ENCODE measurements at places on chromosomes 5 and 9.

DNA sequence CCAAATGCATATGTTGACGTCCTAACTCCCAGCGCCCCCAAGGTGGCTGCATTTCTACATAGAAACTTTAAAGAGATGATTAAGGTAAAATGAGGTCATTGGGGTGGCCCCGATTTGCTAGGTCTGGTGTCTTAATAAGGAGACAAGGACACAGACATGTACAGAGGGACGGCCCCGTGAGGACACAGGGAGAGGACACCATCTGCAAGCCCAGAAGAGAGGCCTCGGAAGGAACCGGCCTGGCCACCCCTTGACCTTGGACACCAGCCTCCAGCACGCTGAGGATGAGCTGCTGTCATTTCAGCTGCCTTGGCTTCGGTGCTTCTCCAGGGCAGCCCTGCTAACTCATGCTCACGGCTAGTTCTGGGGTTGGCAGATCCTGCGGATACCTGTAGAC lies 73.2 kb downstream of the MRPL36 start:
- no peak for DNase-seq

GRCh38 chr5:96934708-96935558 lies 947 bp upstream of the LNPEP start:
- DNase-seq: no peak

- DNase-seq: no peak
These were observed 341.8 kb downstream of the PIK3R1 start for GRCh38 chr5:68557162-68557936.

- no peak for DNase-seq
These were observed 35.2 kb upstream of the PIK3R1 start for GRCh38 chr5:68180121-68181038.

DNA sequence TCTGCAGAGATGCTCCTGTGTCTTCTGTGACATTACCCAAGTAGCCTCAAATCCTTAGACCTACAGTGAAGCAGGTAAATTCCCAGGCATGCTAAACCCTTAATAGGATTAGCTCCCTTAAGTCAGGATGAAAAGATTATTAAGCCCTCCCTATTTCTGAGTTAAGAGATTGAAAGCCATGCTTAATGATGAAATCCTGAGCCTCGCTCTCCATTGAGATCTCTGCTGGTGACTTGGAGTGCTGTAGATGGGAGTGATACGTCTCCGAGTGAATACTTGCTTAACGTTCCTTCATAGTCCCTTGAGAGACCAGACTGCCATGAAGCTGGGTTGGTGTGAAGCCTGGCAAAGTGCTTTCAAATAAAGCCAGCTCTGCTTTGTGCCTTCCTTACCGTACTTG lies 34.2 kb downstream of the AOPEP start:
- no peak for DNase-seq

GRCh38 chr5:151086905-151087360 lies 6.1 kb upstream of the TNIP1 start:
- peak; percentile 45 for DNase-seq

- DNase-seq: no peak
These were observed 90.8 kb upstream of the EQTN start for GRCh38 chr9:27387722-27388121.

GRCh38 chr5:167414611-167415010 lies 876.8 kb upstream of the WWC1 start:
- DNase-seq: no peak

GRCh38 chr5:116011046-116011445 lies 21.2 kb upstream of the ARL14EPL start:
- no peak for DNase-seq

GRCh38 chr9:22446589-22446949 lies at the start of gene DMRTA1:
DMRTA1 (plus strand) TSS chr9:22446824; CDS start chr9:22447066, 242 bp downstream.
- no peak for DNase-seq

DNA sequence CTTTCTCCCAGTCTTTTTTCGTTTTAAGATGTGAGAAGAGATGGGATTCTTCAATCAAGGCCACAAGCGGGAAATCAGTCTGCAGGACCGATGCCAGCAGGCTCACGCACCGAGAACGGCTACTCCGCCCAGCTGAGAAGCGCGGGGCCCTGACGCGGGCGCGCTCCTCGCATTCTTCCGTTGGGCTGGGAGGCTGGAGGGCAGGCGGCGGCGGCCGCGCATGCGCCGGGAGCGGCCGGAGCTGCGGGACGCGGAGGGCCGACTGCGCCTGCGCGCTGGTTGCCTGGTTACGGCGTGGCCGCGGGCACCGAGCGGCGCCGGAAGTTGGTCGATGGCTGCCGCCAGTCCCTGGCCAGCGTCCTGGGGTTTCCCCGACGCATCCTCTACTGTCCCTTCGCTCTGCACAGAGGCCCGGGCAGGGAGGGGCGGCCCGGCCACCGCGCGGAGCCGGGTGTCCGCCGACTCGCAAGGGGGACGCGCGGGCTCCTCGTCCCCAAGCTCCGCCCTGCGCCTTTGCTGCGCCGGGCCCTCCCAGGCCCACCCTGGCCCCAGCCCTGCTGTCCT lies 831 bp upstream of the SEC16A start:
- peak; percentile 95 for DNase-seq
